ENCODE measurements at places on chromosomes 12 and 14. TPM values are rescaled to one million over a fixed set of nuclear protein-coding genes. Genes with fewer than 3 reads are reported as not detected.

Gene RBMS2
- total RNA-seq, result 23.1 TPM

Gene AQP2
- total RNA-seq, result not detected

Gene RIMKLB
- total RNA-seq, result 13.0 TPM

Gene LRP10
- 71.9 TPM for total RNA-seq

Gene OR4Q3
- total RNA-seq, result not detected

Gene RTL1
- not detected for total RNA-seq

Gene INHBC
- not detected for total RNA-seq

Gene RAB3IP
- total RNA-seq, result 6.3 TPM

Gene PLA2G1B
- not detected for total RNA-seq

Gene SLC7A8
- total RNA-seq, result 5.1 TPM
